Mammary epithelial cell (primary cell): ENCODE measurements at places on chromosomes 3 and 15.

GRCh38 chr15:98954411-98954810 is 53.2 kb downstream of the PGPEP1L start:
- DNase-seq, result no peak

- no peak for DNase-seq
Measured at GRCh38 chr3:189260556-189261493, 89.1 kb downstream of the TPRG1 start.

DNA sequence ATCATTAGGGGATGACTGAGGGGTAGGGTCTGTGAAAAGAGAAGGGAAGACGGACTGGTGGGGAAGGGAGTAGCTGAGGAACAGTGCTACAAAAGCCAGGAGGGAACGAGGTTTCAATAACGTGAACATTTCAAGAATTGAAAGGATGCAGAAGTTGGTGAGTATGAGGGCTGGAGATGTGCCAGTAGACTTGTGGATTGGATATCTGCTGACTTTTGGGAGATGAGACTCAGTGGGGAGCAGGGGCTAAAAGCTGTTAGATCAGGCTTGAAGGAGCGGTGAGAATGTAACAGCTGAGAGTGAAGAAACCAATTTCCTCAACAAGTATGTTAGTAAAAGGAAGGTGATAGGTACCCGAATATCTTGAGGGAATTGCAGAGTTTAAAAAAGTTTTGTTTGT is 65.2 kb downstream of the GTPBP8 start:
- DNase-seq, result no peak

GRCh38 chr3:52029053-52029452 is 27.3 kb downstream of the DUSP7 start:
- DNase-seq, result no peak

GRCh38 chr15:47756872-47757271 is 39.6 kb downstream of the SEMA6D start:
- DNase-seq, result peak; percentile 76

DNA sequence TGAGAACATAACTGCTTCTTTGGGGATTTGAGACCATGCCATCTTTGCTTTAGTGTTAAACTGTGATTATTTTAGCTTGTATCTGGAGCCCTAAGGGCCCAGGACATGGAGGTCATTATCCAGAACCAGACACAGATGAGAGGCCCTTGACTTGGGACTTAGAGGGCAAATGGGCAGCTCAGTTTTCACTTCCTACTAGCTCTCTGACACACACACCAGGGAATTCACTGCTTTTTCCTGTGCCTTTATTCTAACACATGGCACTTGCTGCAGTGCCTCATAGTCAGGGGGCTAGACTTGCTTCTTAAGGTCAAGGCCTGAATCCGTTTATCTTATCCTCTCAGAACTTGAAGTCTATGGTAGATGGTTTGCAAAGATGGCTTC is 33.3 kb downstream of the AMOTL2 start:
- no peak for DNase-seq

GRCh38 chr15:67579164-67579563 is 36.7 kb downstream of the MAP2K5 start:
- DNase-seq, result no peak
